ENCODE measurements at places on chromosomes 12 and 14.
A peak's percentile ranks its signal among the peaks of the same experiment; 100 is the strongest.

GRCh38 chr12:105222284-105222655, 13.7 kb downstream of the APPL2 start:
- DNase-seq: no peak

DNA sequence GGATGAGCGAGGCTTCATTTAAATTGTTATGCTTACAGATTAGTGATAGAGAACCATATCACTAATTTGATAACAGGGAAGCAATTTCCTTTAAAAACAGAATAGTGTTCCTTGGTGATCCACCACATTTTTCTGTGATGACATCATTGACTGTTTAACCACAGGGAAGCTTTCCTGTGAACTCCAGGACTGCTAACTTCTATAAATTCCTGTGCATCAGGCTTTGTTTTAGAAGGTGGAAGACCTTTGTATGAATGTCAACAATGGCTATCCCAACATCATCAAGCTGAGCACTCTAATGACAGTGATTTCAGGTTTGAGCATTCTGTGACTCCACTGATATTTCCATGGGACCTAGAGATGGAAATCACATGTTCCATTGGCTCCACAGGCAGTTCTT, 177.1 kb downstream of the RMST start:
- no peak for DNase-seq

DNA sequence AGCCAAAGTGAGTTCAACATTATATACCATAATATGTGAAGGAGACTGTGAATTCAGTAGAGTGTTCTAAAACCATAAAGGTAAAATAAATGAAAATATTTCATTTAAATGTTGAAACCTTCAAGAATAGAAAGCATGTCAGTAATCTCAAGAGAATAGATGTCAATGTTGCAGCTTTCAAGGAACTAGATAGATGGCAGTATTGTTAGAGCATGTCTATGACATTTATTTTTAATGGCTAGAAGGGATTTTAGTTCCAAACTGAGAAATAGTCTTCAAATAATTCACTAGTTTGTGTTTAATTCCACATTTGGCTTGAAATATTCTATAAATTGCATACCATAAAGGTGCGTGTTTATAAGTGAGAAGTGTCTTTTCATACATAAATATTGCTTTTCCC, 326.5 kb downstream of the FLRT2 start:
- DNase-seq: no peak

DNA sequence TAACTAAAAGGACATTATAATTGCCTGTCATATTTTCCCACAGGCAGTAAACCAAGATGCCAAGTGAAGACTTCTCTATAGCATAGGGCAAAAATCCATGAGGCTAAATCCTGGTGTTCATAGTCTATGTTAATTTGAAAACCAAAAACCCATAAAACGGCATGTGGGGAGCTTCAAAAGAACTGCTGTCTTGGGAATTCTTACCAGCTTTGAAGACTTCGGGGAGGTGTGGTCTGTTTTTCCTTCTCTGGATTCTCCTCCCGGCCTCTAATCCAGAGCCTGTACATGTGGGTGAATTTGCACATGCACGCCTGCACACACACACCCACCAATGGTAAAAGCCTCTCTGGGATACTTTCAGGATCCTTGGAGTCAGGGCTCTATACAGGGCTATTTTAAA, 61.9 kb upstream of the IFNG-AS1 start:
- no peak for DNase-seq

DNA sequence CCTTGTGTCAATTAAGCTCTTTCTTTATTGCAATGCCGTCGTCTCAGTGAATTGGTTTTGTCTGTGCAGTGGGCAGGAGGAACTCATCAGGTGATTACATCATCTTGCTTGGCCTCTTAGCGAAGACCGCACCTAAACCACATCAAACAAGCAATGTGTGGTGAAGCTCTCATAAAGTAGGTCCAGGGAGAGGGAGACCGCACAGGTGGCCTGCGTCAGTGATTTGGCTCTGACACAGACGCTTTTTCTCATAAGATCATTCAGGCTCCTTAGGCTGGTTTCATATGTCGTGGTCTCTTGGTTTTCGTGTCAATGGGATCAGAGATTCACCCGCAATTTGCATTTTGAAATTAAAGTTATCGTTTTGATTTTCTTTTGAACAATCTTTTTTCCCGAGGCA, 6.7 kb upstream of the TESC start:
- DNase-seq: no peak

GRCh38 chr12:54973556-54973955, 11.0 kb downstream of the TESPA1 start:
- DNase-seq: no peak

DNA sequence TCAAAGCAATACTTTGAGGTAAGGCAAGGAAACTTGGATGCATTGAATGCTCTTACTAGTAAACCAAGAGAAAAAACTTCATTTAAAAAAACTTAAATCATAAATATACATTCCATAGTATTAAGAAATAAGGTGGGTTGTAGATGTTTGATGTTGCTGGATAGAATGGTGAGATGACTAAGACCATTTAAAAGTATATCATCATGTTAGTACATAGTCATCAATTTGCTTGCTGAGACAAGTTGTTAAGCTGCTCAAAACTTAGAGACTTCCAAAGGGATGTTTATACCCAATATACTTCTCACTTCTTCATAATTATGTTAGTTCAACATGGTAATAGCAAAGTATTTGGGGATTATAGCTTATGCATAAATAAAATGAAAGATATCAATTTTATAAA, 675.5 kb upstream of the MGAT4C start:
- no peak for DNase-seq

- DNase-seq: no peak
These were observed 7.7 kb upstream of the TCTN1 start for GRCh38 chr12:110606253-110606611.

GRCh38 chr14:66432334-66432733, 53.8 kb upstream of the CCDC196 start:
- DNase-seq: no peak

DNA sequence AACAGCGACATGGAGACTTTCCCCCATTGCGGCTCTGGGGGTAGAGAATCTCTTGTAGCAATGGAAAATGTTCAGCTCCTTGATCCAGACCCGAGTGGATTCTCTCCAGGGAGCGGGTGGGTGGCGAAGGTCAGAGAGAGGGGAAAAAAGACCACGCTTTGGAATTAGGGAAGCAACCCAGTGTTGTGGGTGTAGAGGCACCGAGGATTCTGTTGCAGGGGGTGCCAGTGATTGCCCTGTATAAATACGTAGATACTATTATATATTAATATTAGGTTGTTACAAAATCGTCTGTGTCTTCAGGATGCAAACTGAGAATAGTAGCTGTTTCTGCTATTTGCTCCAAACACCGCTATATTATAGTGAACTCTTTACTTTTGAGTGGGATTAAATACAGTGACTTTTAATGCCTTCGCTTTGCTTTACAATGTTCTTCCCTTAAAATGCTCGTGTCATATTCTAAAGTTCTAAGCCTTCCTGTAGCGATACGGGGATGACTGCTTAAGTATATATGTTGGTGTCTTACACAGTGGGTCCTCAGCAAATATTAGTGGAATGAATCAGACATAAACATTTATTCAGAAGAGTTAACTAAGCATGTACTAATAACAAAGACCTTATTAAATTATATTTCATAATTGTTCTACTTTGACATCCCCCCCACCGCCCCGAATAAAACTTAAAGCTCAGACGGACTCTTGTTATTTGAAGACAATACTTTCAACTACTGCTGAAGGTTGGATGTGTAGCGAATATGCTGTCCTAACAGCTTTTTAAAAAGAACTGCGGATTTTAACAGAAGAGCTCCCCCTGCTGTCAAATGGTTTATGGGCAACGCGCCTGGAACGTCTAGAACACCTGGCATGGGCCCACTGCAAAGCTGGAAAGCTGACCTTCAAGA, 136.4 kb upstream of the KRAS start:
- DNase-seq: peak; percentile 94

- no peak for DNase-seq
These were observed 241.9 kb upstream of the FLRT2 start for GRCh38 chr14:85288041-85288440.

DNA sequence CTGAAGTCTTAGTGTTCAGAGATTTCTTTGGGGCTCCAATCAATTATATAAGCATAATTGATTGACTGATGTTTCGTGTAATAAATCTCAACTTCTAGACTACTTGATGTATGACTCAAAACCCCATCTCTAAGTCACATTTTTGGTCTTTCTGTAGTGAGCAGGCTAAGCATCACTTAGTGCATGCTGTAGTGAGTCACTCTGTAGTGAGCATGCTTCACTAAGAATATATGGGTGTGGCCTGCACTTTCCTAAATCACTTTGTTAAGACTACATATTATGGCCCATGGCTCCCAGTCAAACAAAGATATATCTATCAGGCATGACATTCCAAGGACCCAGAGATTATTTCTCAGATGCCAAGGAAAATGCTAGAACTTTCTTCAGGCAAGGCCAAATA, 909.4 kb upstream of the LRFN5 start:
- no peak for DNase-seq
